Stimulated activated CD4-positive, alpha-beta T cell treated with anti-CD3 and anti-CD28 coated beads, TNF-alpha, amount 100 ng/mL, for 24 hours (primary cell): ENCODE measurements at places on chromosomes 5 and 9.

DNA sequence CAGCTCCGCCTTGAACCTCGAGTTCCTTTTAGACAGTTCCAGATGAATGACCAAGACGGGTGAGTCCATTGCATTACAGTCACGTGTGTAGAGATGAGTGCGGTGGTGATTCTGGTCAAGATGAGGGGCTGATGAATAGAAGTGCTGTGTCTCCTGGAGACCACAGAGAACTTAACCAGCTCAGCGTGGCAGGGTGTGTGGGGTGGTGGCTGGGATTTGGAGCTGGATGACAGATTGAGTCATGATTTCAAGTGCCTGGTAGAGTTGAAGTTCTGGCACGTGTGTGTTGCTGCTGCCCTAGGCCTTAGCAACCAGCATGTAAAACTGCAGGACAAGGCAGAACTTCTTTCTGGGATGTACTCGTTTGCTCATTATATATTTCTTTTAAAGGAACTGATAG is 53.3 kb downstream of the PRRC2B start:
- DNase-seq: no peak

DNA sequence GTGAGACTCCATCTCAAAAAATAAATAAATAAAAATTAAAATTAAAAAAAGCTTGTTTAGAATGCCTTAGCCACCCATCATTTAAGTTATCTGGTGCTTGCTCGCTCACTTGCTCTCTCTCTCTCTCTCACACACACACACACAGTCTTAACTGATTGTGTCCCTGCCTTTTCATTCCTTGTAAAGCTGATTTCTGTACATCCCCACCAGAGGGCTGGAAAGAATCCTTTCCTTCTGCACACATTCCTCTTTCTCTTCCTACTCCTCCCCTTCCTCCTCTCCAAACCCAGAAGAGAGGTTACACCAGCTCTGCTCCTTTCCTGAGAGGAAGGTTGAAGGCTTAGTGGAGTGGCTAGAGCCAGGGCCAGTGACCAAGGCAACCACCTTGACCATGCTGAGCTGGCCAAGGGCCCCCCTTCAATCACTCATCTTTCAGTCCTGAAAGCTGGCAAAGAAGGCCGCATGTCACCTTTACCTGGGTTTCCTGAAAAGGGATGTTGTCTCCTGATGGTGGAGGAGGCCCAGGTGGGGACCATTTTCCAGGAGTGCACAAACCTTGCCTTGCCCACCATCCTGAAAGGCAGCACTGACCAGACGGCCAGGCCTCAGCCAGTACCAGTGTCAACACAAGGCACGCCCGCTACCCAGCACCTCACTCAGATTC is 25.6 kb downstream of the STK10 start:
- no peak for DNase-seq

DNA sequence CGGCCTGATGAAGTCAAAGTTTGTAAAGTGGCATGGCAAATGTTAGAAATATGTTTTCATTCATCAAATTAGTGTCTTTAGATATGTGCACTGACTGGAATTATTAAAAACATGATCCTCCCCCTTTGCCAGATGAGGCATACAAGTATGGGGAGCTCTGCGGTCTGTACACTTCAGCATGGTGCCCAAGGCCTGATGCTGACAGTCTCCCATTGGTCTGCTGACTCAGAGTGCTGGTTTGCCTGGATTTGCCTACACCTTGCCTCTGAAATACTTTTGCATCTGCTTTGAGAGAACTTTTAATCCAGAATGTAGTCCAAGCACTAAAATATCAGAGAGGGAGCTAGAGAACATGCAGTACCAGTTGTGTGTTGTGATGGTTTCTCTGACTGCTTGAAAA is 354.3 kb upstream of the ACTBL2 start:
- DNase-seq: no peak

- DNase-seq: no peak
Measured at GRCh38 chr9:20980832-20981455, 50.5 kb downstream of the HACD4 start.

- no peak for DNase-seq
Measured at GRCh38 chr5:71786337-71787055, 67.4 kb downstream of the CARTPT start.

- no peak for DNase-seq
Measured at GRCh38 chr5:179307013-179307800, 38.1 kb downstream of the ADAMTS2 start.

GRCh38 chr5:96408210-96408777 is 24.8 kb downstream of the PCSK1 start:
- no peak for DNase-seq

DNA sequence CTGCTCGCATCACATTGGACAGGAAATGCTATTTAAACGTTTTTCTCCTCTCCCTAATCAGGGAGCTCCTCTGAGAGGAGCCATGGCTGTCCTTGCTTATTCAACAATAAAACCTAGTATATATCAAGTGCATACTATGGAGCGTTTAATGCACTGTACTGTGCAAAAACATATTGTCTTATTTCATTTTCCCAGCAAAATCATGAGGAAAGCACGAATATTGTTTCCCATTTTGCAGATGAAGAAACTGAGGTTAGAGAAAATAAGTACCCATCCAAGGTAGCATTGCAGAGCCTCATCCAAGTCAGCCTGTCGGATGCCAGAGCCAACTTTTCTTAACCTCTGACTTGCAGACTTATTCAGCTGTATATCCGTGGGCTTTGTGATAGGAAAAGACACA is 7.6 kb upstream of the EBF1 start:
- no peak for DNase-seq

DNA sequence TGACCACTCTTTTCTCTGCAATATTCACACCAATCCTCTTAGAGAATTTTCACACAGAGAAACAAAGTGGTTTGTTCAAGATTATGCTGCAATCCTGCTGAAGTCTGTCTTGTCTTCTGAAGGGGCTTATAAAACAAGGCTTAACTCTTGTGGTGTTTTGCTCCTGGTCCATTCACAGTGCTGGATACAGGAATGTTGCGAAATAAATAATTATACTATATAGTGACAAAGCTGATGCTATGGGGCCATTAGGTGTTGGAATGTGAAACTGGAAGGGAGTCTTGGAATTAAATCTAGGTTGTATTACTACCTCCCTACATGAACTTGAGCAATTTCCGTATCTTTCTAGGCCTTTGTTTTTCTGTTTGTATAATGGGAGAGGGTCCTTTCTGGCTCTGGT is 170.2 kb downstream of the TRIM32 start:
- DNase-seq: no peak

- DNase-seq: no peak
Measured at GRCh38 chr5:103346162-103346748, 87.7 kb downstream of the MACIR start.

DNA sequence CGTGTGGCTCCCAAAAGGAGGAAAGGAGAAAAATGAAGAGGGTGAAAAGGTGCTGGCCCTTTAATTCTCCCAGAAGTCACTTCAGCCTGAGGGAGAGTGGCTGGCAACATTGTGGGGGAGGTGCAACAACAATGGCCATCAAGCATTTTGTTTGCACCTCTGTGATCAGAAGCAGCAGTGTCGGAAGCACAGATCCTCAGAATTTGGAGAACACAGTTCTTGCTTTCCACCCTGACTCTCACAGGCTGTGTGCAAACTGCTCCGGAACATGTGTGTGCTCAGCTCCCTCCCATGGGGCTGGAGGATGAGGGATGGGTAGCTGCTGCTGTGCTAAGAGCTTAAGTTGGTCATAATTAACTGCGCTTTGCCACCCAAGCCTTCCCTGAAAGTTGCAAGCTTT is 127.1 kb downstream of the DPYSL3 start:
- no peak for DNase-seq

- no peak for DNase-seq
Measured at GRCh38 chr9:77819657-77820056, 171.5 kb upstream of the GNA14 start.
